Naive thymus-derived CD4-positive, alpha-beta T cell (primary cell): ENCODE measurements at places on chromosomes 2 and 18. TPM values are rescaled to one million over a fixed set of nuclear protein-coding genes. Genes with fewer than 3 reads are reported as not detected.
A peak's percentile ranks its signal among the peaks of the same experiment; 100 is the strongest.

DNA sequence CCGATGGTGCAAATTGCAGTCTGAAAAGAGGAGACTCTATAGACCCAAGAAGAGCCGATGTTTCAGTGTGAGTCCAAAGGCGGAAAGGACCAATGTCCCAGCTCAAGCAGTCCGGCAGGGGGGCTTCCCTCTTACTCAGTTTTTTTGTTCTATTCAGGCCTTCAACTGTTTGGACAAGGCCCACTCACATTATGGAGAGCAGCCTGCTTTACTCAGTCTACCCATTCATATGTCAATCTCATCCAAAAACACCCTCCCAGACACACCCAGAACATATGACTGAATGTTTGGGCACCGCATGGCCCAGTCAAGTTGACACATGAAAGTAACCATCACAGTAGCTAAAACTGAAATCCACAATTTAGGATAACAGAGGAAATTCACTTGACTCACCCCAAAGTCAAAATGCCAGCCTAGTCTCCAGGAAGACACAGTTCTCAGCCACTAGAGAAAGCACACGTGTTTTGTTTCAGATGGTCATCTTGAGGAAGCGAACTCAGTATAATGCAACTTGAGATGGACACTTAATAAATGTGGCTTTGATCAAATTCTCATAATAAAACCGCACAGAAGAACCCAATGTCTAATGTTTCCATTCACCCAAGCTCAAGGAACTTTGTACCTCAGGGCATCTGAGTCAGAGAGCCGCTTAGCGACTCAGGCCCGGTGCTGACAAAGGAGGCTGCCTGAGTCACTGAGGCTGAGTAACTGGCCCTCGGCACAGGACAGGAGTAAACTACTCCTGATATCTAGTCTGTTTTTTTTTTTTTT is 2.4 kb downstream of the FHL2 start:
- DNase-seq: peak; percentile 36

- no peak for DNase-seq
Measured at GRCh38 chr2:222269132-222269531, 29.7 kb downstream of the PAX3 start.

GRCh38 chr18:6666012-6666685 is 63.4 kb upstream of the ARHGAP28 start:
- DNase-seq: no peak

- no peak for DNase-seq
Measured at GRCh38 chr2:233691443-233692433, 952 bp upstream of the UGT1A6 start.

- no peak for DNase-seq
Measured at GRCh38 chr18:693466-694187, 18.8 kb downstream of the ENOSF1 start.

- no peak for DNase-seq
Measured at GRCh38 chr2:86027922-86028765, 77.5 kb downstream of the POLR1A start.

- no peak for DNase-seq
Measured at GRCh38 chr2:37670378-37671008, 949 bp downstream of the CDC42EP3 start.

ZNF519 gene
- 15.0 TPM for total RNA-seq

SLC16A14 gene
- 0.58 TPM for total RNA-seq
